ENCODE measurements at places on chromosomes 6 and 20. TPM values are rescaled to one million over a fixed set of nuclear protein-coding genes. Genes with fewer than 3 reads are reported as not detected.

LAMP5 gene
- 0.15 TPM for total RNA-seq

DNA sequence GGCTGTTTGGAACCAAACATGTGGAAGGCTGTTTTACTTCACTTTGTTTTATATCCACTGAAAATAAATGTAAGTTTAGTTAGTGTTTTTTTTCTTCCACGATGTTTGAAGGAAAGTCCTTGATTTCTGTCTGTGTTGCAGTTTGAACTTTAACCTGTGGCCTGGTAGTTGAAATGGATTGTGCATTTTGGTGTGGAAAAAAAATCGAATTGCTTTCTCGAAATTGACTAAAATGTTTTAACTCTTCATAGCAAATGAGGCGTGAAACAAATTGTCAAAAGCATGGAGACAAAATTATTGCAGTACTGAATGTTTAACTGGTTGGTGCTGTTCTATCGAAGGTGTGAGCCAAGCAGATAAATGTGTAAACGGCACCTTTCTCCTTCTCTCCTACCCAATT lies 24.5 kb downstream of the ARID1B start:
- H3K4me1 ChIP-seq, result peaks cover 34% of the 10 kb centered on the region
- no peaks in the 10 kb centered on the region for H3K27me3 ChIP-seq
- DNase-seq, result no peak
- H3K4me3 ChIP-seq, result no peak overlapping the region

DNA sequence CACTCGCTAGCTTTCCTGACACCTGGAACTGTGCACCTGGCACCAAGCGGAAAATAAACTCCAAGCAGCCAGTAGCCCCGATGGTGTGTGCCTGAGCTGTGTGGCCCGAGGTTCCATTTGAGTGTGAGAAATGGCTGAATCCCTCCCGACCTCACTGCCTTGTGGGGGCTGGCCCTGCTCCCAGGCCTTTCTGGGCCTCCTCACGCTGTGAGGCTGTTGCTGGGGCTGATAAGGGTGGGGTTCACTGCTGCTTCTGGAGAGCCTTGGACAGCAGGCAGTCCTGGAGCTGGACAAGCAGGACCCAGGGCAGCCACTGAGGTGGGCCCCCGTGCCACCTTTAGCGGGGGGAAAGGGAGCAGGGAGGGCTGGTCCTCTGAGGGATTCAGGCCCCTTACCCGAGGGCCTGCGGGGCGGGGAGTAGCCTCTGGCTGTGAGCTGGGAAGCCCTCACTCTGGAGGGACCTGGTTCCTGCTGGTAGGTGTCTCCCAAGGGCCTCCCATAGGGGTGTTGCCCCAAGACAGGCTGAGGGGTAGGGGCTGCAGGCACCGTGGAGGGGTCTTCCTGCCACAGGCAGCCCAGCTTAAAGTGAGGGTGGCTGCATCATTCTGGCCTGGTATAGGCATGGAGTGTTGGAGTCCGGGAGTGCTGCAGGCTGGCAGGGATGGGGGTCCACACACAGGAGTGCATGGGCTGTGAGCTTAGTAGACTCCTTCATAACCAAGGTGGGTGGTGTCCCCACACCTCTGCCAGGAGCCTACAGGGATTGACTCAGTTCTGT lies 1.7 kb downstream of the PPDPF start:
- no peaks in the 10 kb centered on the region for H3K27me3 ChIP-seq
- no peaks in the 10 kb centered on the region for H3K36me3 ChIP-seq
- no peak overlapping the region for H3K27ac ChIP-seq
- peaks cover 23% of the 10 kb centered on the region for H3K4me1 ChIP-seq
- no peak overlapping the region for H3K4me3 ChIP-seq

DNA sequence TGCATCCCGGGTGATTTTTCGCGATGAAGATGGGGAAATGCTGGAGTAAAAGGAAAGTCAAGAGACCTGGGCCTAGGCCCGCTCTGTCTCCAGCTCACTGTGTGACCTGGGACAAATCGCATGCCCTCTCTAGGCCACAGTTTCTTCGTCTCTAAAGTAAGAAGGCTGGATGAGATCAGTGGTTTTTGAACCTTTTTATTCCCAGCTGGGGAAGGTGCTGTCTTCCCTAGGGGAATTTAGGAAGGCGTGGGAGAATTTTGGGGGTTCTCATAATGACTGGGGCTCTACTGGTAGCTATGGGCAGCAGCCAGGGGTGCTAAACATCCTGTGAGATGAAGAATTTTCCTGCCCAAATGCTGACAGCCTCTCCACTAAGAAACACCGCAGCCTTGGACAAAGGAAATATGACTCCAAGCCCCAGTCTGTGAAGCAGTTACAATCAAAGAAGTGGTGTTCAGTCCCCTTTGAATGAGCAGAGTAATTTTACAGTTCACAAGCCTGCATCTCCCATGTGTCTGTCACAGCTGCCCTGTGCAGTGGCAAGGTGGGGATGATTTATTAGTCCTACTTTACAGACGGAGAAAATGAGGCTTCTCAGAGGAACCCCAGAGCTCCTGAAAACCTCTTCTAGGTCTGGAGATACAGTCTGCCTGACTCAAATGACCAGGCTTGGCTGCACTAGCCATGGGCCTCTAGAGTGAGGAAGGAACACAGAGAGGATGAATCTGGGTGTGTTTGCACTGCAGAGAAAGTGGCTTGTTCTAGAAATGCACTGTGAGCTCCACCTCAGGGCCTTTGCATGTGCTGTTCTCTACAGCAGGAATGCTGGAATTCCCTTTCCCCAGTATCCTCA lies 57.2 kb downstream of the RAB44 start:
- peak overlapping the region; percentile 91 for H3K27ac ChIP-seq
- DNase-seq, result no peak
- peaks cover 52% of the 10 kb centered on the region for H3K36me3 ChIP-seq
- peak overlapping the region; percentile 42 for H3K4me3 ChIP-seq
- no peaks in the 10 kb centered on the region for H3K27me3 ChIP-seq

MAP3K4 gene
- 105 TPM for total RNA-seq

SH3BGRL2 gene
- total RNA-seq, result not detected

TBXT gene
- total RNA-seq, result not detected

EYS gene
- not detected for total RNA-seq
